GM23338 (cell line): ENCODE measurements at places on chromosomes 2 and 18. TPM values are rescaled to one million over a fixed set of nuclear protein-coding genes. Genes with fewer than 3 reads are reported as not detected.
A peak's percentile ranks its signal among the peaks of the same experiment; 100 is the strongest.

DNA sequence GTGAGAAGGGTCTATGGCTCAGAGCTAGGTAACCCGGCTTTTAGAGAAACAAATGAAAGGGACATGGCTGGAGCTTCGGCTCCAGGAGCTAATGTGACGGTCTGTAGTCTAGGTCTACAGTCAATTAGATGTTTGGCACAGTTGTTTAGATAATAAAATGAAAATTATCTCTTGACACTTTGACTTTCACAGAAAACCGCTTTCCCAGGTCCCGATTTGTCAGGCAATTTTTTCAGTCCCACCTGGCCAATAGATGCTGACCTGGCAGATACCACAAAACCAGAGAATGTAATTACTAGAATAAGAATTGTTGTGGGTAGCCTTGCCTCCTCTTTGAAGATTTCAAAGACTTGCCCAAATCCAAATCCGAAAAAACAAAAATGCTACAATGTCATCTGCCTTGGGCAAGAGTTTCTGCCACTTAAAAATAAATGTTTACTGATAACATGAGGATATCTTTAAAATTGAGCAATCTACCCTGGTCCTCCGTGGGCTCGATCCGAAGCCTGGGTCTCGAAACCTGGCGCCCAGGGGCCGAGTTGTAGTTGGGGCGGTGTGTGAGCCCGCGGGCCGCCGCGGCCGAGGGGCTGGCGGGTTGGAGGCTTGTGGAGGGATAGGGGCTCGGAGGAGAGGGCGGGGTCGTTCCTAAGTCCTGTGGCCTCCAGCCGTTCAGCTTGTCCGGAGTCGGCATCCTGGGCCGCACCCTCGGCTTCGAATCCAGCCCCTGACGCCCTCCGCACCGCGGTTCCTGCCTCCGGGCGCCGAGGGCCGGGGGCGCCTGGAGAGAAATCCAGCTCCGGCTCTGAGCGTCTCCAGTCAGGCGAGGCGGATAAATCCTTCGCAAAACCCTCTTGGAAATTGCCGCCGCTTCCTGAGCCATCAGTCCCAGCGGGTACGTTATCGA, 2.3 kb downstream of the EMX1 start:
- DNase-seq = peak; percentile 76

DNA sequence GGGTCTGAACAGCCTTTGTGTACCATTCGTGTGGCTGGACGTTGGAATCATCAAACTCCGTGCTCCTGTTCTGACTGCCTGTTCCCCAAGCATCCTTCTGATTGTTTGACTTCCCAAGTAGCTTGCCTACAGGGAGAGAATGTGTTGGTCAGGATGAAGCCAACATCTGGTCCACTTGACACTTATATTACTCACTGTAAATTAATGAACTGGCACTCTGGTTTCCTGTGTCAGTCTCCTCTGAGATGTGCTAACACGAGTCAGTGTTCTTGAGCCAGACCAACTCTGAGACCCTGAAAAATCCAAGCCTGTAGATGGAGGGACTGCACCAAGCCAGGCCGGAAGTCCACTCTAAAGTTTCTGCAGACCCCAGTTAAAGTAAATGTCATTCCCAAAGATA, 440.9 kb downstream of the ZNF516 start:
- DNase-seq = no peak

DNA sequence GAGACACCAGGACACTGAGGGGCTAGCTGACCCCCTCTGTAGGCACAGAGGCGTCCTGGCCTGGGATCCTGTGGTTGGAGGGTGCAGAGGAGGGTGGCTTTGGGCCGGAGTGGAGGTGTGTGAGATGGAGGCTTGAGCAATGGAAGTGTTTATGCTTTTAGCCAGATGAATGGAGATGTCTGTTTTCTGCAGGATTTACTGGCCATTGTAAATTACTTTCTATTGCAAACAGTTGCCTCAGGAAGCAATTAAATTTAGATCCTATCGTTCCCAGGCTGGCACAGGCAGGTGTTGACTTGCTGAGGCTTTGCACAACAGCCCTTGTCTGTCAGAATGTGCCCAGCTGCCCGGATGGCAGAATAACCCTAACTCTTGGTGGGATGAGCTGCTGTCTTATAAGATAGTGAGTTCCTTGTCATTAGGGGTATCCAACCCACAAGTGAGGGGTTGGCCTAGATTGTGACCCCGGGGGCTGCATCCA, 1.8 kb upstream of the ARID5A start:
- DNase-seq = no peak

GRCh38 chr2:118186858-118187254, 98.6 kb downstream of the INSIG2 start:
- no peak for DNase-seq

Gene LRP1B
- total RNA-seq = 0.89 and 0.97 TPM in 2 replicates

Gene ARHGEF33
- 0.10 and 9.2 TPM in 2 replicates for total RNA-seq

Gene FBLN7
- 1.4 TPM in 1 of 2 replicates, not detected in the other for total RNA-seq

Gene PSMA8
- total RNA-seq = not detected in 2 replicates

Gene ST8SIA5
- 4.8 and 7.0 TPM in 2 replicates for total RNA-seq
